ENCODE measurements at places on chromosomes 1 and 21. TPM values are rescaled to one million over a fixed set of nuclear protein-coding genes. Genes with fewer than 3 reads are reported as not detected.

DNA sequence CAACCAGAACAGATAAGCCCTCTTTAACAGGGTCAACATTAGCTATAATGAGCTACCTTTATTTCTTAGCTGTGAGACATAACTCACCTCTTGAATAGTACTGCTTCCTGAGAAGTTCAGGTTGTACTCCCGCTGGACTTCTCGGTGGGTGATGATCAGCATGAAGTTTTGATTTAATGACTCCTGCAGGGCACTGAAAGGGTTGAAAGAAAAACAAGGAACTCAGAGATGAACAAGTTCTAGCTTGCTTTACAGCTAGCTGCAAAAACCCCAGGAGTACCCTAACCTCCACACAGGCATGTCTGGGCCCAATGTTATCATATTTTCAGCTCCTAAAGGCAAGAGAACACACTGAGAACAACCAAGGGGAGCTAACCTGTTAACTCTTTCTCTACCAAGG, 254.4 kb downstream of the FAF1 start:
- DNase-seq: no peak

DNA sequence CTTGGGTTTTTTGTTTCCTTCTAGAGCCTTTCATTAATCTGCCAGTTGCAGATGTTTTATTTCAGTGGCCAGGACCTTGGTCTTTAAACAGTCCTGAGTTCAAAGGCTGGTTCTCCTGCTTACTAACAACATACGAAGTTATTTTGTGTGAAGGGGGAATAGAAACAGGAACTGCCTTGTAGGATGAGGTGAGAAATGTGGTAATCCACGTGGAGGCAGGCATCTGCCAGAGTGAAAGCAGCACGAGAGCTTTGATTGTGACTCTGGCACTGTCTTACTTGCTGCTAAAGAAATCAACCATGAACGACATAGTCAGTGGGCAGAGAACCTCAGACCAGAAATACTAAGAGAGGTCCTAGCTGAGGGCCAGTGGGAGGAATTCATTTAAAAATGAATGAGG, 30.4 kb downstream of the TMEM63A start:
- DNase-seq: no peak

Gene CFHR1
- not detected for total RNA-seq

Gene ADGRB2
- total RNA-seq: 1.6 TPM

- no peak for DNase-seq
These were observed 22.6 kb downstream of the HLX start for GRCh38 chr1:220901881-220902280.

Gene TNFRSF8
- not detected for total RNA-seq

Gene MEGF6
- total RNA-seq: 57.6 TPM

DNA sequence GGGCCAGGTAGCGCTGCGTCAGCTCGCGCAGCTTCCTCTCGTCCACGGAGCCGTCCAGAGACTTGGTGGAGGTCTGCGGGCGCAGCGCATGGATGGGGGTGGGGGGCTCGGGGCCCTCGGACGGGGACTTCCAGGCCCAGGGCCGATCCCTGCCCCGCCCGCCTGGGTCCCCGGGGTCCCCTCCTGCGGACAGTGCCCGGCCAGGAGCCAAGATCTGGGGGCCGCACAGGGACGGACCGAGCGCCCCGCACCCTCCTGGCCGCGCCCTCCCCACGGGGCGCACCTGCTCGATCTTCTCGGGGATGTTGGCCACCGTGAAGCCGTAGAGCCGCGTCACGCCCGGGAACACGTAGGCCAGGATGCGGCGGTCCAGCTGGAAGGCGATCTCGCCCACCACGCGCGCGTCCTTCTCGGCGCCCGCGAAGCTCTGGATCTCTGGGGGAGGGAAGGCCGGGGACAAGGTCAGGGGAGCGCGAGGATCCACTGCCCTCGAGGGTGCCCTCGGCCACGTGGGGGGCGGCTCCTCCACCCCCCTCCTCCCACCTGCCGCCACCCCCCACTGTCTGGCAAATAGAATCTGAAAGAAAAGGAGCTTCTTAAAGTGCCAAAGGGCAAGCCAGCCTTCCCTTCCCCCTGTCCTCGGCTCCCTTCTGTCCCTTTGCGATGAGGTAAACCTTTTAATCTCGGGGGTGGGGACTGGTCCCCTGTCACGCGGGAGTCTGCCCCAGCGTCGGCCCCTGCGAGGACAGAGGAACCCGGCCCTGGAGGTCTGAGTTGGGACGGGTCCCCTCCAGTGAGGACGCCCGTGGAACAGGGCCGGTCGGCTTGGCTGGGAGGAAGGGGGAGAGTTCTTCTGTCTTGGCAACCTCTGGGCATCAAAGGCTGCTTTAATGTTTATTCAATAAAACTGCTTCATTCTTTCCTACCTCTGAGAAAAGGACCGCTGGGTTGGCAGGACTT, 6.5 kb upstream of the FTCD start:
- DNase-seq: no peak

- DNase-seq: no peak
These were observed 22.9 kb downstream of the PLXNA2 start for GRCh38 chr1:208221291-208221622.
